GM06990 (cell line): ENCODE measurements at places on chromosomes 3 and 15.

DNA sequence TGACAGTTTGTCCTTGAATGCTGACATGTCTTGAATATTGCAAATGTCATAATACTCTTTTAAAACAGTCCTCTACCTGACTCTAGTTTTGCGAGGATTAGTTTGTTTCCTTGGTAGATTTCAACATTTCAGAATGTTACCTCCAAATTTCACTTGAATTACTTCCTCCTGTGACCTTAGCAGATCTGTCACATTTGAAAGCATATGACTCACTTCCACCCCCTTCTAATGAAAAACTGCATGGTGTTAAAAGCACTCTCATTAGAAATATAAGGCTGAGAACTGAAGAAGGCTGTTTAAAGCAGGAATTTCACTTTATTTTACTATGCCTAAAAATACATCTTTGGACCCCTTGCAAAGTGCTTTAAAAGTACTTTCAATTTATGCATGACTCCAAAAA, 598.7 kb upstream of the TGFBR2 start:
- DNase-seq: no peak

- no peak for DNase-seq
Observed at GRCh38 chr3:17755836-17756235, 13.4 kb upstream of the TBC1D5 start.

DNA sequence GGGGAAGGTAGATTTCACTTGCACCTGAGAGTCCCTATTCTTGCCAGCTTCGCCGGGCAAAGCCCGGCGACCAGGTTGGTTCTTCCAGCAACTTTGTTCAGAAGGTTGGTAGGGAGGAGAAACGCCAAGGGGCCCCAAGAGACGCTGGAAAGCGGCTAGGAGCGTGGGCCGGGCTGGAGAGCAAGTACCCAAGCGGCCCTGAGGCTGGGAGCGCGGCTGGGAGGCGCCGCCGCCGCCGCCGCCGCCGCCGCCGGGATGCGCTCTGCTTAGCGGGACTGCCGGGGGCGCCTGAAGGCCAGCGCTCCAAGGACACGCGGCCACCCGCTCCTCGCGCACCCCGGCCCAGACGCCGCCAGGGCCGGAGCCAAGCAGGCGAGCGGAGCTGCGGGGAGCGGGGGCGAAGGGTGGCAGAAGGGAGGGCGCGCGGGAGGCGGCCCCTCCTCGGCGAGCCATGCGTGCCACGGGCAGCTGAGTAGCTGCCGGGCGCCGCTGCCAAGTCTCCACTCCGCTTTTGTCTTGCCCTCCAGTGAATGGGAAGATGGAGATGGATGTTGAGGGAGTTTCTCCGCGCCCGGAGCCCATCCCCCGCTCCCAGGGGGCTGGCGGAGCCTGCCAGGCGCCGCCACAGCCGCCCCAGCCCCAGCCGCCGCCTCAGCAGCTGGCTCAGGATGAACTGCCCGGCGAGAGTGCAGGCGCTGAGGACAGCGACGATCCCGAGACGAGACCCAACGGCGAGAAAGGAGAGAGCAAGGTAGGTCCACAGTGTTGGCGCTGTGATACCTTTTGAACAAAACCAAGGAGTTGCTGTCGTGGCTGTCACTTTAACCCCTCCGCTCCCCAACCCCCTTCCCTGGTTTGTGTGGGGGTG, 227.4 kb upstream of the AZI2 start:
- DNase-seq: no peak

- no peak for DNase-seq
Observed at GRCh38 chr3:39970982-39971381, 161.6 kb downstream of the MYRIP start.

DNA sequence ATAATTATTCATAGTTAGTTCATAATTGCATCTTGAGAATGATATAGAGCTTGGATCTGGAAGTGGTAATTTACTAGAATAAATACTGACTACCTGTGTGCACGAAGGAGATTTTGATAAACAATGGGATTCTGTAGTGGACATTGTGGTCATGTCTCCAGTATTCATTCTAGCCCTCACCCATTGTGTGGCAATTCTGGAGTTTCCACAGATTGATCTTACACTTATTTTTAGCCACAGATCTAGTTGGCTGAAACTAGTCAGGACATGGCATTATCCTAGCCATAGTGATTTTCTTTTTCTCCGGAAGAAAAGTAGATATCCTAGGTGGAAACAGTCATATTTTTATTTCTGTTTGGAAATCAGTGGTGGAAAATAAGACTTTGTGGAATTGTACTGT, 833.1 kb downstream of the NAALADL2 start:
- DNase-seq: no peak

- DNase-seq: no peak
Observed at GRCh38 chr3:36482256-36482655, 102.0 kb downstream of the STAC start.

- no peak for DNase-seq
Observed at GRCh38 chr3:52351762-52352368, 35.7 kb downstream of the DNAH1 start.
